A549 treated with Hydrocortisone at 1 μM for 4 hours (cell line): ENCODE measurements at places on chromosomes 7 and 10. TPM values are rescaled to one million over a fixed set of nuclear protein-coding genes. Genes with fewer than 3 reads are reported as not detected.

Gene TMEM270
- 0.10 to 0.28 TPM (median 0.13 TPM) in 3 of 5 replicates, not detected in the others for total RNA-seq

Gene ITPRID1
- total RNA-seq = not detected in 5 replicates

Gene VWDE
- 0.31 to 0.70 TPM (median 0.43 TPM) in 5 replicates for total RNA-seq

Gene LBX1
- total RNA-seq = not detected in 5 replicates

Gene EMX2
- total RNA-seq = not detected in 5 replicates
